ENCODE measurements at places on chromosomes 4 and X. TPM values are rescaled to one million over a fixed set of nuclear protein-coding genes. Genes with fewer than 3 reads are reported as not detected.

The BANK1 gene
- 0.41 TPM for total RNA-seq

The PDCL2 gene
- total RNA-seq: not detected

The ARHGAP36 gene
- not detected for total RNA-seq

The PPEF1 gene
- total RNA-seq: not detected

The CABS1 gene
- total RNA-seq: not detected

All from fibroblast of the aortic adventitia (primary cell).